ENCODE measurements at places on chromosomes 7 and 10.

DNA sequence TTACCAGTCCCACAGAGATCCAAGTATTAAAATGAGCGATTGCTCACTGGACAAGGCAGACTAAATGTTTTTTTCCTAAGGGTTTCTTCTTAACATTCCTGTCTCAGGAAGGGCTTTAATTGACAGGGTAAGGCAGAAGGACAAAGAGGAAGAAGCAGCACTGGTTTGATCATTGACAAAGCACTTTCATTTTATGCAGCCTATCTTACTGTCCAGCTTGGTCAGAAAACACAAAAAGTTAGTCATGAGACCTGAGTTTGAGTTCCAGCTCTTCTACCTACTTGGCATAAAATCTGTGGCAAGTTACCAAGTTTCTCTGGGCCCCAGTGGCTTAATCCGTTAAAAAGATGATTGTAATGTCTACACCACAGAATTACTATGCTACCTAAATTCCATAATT, 458.5 kb downstream of the GFRA1 start:
- no peak for DNase-seq

GRCh38 chr10:123458933-123459332, 207.2 kb upstream of the GPR26 start:
- DNase-seq = no peak

GRCh38 chr7:23570592-23571200, 26.5 kb upstream of the CCDC126 start:
- peak; percentile 80 for DNase-seq

DNA sequence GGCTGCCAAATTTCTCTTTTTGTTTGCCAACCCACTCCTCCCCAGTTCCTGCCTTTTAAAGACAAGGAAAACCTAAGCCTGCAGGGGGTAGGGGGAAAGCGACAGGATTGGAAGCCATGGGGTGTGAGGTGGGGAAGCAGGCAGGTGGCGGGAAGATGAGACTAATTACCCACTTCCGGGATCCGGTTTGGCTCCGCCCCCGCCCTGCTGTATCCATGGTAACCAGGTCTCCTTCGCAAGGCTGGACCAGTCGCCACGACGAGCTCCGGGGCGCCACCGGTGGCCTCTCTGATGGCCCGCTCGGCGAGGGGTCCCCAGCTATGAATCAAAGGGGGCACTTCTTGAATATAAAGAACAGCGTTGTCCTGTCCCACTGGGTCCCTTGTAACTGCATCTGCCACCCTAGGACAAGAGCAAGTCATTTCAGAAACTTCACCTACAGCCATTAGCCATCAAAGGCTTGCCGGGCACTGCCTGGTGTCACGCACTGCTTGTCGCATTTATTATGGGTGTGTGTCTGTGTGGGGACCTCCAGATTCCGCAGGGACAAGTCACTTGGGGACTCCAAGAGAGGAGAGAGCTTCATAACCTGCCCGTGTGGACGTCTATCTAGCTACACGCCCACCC, 55.4 kb upstream of the LMTK2 start:
- DNase-seq = peak; percentile 84

- DNase-seq = no peak
These were observed 583.5 kb upstream of the SEMA3D start for GRCh38 chr7:85770332-85770731.

DNA sequence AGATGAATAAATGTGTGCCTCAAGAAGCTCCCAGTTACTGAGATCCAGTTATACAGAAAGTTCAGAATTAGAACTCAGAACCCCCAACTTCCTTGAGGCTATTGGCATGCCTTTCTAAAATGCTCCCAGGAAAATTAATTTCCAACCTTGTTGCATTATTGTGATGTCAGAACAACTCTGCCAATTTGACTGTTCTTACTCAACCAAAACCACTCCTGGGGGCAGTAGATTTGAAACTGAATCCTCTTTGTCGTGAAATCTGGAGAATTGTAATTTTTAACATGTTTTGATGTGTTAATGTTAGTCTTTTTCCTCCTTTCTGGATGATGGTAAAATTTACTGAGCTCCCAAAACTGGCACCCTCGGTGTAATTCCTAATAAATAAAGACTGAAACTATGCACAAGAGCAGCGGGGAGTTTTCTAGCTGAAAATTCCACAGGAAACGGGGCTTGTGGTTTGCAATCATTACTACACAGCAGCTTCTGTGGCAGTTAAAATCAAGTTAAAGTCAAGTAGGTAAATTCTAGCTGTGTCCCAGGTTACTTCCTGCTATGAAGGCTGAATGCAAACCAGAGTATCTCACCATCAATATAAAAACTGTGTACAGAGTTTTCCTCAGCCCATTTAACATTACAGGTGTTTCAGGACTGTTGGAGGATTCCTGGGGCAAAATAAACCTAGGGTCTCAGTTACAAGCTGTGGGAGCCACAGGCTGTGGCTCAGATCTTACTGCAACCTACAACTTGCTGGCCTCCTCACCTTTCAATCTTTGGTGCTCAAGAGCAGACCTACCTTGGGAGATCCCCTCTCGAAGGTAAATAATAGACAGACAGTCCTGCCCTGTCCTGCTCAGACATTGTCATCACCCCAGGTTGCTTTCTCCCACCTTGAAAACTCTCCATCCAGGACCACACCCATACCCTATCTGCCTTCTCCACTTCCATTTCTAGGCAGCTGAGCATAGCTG, 156.3 kb upstream of the KMT2E start:
- DNase-seq = no peak

DNA sequence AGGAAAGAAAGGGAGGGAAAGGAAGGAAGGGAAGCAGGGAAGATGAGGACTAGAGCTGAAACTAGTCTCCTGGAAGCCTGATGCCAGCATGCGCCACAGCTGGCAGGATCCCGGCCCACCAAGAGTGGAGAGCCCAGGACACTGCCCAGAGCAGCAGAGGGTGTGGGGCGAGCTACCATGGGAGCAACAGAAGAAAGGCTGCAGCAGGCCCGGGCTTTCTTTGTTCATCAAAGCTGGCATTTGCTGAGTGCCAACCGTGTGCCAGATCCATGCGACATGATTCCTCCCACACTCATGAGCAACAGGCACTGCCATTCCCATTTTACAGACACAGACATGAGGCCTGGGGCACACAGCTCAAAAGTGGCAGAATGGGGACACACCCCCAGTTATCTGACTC, 68.9 kb downstream of the FAM53B start:
- no peak for DNase-seq

DNA sequence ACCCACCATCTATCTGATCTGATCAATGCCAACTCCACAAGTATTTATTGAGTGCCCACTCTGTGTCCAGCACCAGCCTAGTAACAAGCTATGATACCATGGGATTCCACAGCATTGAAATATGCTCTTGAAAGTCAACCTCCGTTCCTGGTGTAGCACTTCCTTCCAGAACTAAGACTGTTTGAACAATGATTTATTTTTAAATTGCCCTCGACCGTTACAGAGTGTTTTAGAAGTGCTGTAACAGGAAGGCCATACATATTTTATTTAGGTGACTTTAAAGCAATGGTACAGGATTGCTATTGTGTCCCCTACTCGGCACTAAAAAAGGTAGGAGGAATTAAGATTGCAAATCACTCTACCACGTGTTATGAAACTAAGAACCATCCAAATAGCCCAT, 225.6 kb downstream of the TEX36 start:
- DNase-seq = no peak

GRCh38 chr7:109930049-109930448, 1160.9 kb upstream of the LRRN3 start:
- no peak for DNase-seq

GRCh38 chr10:60114765-60115586, 208.6 kb upstream of the CCDC6 start:
- no peak for DNase-seq

DNA sequence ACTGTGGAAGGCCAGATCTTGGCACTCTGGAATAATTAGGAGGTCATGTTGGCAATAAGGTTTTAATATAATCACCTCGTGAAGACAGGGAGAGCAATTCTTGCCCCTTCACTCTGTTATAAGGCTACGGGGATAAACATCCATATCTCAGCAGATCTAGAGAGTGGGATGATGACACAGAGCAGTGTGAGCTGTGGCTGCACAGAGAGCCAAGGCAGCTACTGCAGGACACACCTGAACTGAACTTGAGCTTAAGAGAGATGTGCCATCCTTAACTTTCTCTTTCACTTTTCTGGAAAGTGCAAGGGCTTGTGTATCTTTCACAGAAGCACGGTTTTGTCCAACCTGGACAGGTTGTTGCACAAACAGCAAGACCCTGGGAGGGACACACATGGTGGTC, 174.7 kb downstream of the GATA3 start:
- DNase-seq = no peak

GRCh38 chr7:107494884-107495283, 25.0 kb downstream of the GPR22 start:
- no peak for DNase-seq

GRCh38 chr10:31706464-31707092, 222.1 kb downstream of the ARHGAP12 start:
- DNase-seq = no peak

DNA sequence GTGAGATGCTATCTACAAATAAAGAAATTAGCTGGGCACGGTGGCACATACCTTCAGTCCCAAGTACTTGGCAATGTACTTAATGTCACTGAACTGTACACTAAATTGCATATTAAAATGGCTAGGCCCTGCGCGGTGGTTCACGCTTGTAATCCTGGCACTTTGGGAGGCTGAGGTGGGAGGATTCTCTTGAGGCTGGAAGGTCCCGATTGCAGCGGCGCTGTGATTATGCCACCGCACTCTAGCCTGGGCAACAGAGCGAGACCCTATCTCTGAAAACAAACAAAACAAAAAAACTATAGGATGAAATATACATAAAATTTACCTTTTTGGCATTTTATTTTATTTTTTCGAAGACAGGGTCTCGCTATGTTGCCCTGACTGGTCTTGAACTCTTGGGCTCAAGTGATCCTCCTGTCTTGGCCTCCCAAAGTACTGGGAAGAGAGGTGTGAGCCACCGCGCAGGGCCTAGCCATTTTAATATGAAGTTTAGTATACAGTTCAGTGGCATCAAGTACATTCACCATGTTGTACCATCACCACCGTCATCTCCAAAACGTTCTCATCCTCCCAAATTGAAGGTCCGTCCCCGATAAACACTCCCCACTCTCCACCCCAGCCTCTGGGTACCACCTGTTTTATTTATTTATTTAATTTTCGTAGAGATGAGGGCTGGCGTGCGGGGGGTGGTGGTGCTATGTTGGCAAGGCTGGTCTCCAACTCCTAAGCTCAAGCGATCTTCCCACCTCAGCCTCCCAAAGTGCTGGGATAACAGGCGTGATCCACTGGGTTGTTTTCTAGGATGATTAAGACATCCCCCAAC, 1.3 kb upstream of the EIF3B start:
- DNase-seq = no peak

DNA sequence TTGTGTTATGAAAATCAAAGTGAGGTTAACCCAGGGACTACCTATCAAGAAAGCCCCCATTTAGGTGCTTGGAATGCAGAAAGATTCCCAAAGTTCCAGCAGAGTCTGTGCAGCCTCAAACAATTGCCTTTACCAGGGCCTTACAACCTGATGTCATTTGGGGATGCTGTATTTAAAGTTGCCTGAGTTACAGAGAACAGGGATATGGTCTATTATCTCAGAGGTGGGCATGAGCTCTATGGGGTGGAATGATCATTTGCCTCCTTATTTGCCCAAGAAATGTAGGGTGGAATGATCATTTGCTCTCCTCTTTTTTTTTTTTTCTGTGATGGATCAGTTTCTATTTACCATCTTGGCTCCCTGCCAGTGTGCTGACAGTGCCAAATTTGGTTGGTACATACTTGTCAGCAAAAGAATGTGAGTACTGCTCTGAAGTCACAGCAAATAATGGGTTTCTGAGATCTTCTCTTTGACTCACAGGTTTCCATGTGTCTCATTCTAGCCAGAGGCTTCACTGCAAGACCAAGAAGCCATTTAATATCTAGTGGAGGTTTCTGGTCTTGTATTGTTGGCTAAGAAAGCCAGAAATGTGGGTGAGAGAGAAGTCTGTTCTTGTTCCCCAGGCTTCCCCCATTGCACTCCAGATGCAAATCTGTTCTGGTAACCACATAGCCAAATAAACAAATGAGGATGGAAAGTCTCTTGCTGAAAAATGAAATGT, 45.5 kb upstream of the ZNRF2 start:
- DNase-seq = peak; percentile 56

DNA sequence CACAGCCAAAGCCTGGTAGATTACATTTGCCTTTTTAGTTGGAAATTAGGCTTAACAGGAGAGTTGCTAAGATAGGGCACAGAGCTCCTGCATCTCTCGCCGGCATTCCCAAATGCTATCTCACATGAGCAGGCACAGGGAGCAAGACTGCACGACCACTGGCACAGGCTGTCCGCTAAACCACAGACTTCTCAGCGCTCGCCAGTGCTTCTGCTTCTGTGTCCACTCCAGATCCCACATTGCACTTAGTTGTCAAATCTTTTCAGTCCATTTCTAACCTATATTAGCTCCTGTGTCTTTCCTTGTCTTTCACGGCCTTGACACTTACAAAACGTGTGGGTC, 138.9 kb downstream of the EGFR start:
- no peak for DNase-seq

DNA sequence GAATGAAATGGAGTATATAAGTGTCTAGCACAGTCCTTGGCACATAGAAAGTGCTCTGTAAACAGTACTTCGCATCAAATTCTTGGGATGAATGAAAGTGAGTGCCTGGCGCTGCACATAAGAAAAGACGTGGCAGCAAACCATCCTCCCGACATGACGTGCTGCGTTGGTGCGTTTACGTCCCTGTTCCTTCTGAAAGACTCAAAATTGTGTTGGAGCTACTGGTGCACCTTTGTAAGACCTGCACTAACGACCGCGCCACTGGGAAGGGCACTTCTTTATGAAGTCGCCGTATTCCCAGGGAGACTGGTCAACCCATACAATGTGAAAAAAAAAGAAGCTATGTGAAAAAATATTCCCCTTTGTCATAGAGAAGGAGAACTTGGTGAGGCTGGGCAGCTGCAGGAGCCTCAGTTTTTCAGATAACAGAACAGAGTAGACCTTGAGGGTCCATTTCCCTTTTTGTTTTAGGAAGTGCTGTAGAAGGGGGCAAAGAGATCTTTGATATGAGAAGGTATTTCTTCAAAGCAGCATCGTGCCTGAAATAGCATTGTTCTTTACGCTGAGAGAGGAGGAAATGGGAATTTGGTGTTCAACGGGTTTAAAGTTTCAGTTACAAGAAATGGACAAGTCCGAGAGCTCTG, 91.7 kb downstream of the PTPRE start:
- DNase-seq = no peak

GRCh38 chr7:5452937-5453540, 29.4 kb upstream of the TNRC18 start:
- no peak for DNase-seq
